Fibroblast of skin of scalp (primary cell): ENCODE measurements at places on chromosomes 13 and 19.

GRCh38 chr13:51147732-51148131, 36.7 kb upstream of the C13orf42 start:
- no peak for DNase-seq

DNA sequence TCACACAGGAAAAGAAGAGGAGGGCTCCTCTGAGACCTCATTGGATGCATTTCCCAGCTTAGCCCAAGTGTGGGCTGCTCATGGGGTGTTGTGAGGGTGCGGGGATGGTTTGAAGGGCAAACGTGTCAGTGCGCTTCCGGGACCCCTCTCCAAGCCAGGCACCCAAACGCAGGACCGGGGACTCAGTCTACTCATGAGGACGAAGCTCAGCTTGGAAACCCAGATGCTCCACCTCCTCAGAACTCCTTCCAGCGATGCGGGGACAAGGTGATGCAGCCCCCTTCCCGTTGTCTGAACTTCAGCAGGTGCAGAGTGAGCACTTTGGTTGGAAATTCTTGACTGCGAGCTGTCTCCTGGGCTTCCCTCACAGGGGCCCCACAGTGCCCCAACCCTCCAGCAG, 33.1 kb upstream of the MTIF3 start:
- DNase-seq, result no peak

DNA sequence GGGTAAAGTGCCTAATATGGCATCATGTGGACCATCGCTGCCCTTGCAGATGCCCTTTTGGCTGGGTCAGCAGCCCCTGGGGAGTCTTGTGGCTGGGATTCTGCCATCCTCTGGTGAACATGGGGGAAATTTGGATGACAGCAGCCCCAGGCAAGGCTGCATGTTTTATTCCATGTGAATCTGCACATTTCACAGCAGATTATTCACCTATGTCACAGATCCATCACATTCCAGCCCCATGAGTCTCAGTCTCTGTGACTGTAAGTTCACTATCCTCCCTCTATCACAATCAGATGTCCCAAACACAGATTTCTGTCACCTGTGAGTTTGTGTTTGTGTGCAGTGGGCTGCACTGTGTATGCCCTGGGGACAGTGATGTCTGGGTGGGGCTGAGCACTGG, 36.8 kb upstream of the PSG9 start:
- DNase-seq, result no peak

DNA sequence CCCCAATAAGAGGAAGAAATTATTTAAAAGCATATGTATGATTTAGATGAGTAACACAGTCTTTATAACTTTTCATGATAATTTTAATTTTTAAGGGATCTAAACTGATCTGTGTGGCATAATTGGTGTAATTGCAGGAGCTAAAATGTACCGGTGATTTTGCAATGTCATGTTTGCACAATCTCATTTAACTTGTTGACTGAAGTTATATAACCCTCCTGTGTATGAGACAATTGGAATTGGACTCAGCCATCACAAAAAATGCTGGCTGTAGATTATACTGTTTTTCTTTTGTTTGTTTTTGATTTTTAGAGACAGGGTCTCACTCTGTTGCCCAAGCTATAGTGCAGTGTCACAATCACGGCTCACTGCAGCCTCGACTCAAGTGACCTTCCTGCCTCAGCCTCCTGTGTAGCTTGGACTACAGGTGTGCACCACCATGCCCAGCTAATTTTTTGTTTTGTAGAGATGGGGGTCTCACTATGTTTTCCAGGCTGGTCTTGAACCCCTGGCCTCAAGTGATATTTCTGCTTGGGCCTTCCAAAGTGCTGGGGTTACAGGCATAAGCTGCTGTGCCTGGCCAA, 26.1 kb downstream of the FGF9 start:
- DNase-seq, result no peak

- no peak for DNase-seq
These were observed 205.5 kb downstream of the USP12 start for GRCh38 chr13:26965952-26966700.

- DNase-seq, result no peak
These were observed 6.7 kb downstream of the PPP1R37 start for GRCh38 chr19:45099467-45100191.

DNA sequence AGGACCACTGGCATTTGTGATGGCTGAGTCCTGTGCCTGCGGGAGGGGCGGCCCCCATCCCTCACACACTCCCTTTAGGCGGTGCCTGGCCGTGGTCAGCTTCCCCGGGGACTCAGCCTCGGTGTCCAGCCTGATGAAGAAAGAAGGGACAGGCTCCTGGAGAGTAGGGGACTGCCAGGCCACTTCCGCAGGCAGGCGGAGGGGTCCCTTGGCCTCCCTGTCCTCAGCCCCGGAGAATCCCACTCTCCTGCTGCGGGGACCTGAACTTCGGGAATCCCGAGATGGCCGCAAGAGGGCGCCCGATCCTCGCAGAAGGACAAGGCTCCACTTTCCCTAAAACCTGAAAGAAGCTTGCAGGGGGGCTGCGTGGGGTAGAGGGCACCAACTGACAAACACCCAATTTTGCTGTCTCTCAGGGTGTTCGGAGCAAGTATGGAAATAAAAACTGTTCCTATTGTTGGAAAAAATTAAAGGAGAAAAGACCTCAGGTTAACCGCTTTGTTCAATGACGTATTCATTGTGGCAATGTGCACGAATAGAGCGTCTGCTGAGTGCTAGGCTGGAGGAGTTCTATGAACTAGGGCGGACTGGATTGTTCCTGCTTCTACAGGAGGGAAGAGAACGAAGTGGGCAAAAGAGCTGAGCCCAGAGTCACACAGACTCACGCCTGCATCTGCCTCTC, 297.3 kb downstream of the ZNF536 start:
- DNase-seq, result peak; percentile 55

DNA sequence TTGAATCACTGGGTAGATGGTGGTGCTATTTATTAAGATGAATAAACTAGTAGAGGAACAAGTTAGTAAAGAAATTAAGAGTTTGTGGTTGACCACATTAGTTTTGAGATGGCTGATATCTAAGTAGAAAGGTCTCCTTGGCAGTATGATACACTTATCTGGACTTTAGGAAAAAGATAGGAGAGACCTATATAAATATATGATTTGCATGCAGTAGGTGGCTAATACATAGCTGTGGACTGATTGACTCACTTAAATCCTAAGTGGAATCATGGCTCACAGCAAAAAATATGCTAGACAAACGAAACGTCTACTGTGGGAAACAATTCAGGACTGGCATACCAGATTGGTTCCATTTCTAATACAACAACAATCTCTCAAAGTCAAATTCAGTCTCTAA, 92.0 kb downstream of the CAB39L start:
- no peak for DNase-seq

- DNase-seq, result no peak
These were observed 153.1 kb downstream of the URI1 start for GRCh38 chr19:30095171-30095570.

DNA sequence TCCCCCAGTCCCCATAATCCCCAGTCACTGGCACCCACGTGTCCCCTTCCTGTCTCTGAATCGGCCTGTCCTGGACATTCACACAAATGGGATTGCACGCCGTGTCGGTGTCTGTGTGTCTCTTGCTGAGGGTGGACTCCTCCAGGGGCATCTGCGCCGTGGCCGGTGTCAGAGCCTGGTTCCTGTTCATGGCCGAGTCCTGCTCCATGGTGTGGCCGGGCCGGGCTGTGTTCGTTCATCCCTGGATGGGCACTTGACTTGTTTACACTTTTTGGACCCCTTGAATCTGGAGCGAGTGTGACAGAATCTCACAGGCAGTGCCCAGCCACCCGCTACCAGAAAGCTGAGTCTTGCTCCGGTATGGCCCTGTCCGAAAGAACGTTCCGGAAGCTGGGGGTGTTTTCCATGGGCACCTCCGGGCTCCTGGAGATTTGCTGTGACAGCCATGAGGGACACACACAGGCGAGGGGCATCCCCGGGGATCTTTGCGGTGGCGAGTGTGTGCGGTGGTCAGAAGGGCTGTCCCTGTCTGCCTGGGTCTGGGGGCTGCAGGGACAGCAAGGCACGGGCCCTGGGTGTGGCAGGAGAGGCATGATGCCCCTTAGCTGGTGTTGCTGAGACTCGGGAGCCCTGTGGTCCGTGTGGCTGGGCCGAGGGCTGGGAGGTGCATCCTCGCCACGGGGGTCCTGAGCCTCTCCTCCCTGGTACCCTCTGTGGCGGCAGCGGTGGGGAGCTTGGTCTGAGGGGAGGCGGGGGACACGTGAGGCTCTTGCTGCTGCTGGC, 6.4 kb upstream of the MEX3D start:
- DNase-seq, result no peak

- peak; percentile 24 for DNase-seq
These were observed 23.8 kb upstream of the KLF12 start for GRCh38 chr13:74158028-74158427.

DNA sequence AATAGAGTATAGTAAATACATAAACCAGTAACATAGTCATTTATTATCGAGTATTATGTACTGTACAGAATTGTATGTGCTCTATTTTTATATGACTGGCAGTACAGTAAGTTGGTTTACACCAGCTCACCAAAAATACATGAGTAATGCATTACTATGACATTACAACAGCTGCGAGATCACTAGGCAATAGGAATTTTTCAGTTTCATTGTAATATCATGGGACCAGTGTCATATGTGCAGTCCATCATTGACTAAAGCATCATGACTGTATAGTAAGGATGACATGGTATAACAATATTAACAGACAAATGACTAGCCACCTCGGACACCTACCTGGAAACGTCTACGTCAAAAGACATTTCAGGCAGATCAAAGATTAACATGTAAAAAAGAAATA, 33.6 kb downstream of the ATP7B start:
- DNase-seq, result no peak

DNA sequence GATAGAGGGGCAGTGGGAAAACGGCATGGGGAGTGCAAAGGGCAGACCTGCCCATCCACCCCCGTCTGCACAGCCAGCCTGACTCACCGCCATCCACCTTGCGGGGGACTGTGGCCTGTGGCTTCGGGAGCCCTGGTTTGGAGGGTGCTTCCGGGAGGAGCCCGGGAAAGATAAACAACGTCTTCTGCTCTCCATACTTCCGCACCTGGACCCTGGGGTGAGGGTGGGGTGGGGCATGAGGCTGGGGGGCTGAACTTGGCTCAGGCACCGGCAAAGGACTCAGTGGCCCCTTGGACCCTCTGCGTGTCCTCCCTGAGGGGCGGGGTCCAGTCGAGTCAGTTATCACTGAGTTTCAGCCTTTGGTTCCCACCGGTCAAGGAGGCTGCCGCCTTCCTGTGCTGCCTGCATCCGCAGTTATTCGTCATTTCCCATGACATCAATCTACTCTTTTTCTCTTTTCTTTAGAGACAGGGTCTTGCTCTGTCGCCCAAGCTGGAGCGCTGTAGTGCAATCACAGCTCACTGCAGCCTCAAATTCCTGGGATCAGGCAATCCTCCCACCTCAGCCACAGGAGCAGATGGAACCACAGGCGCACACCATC, 3.2 kb downstream of the GPR108 start:
- no peak for DNase-seq

GRCh38 chr19:6238643-6239281, 41.0 kb downstream of the MLLT1 start:
- no peak for DNase-seq

- DNase-seq, result no peak
These were observed 469.2 kb downstream of the COG6 start for GRCh38 chr13:40124633-40125015.

GRCh38 chr19:38729653-38730469, 14.4 kb downstream of the CAPN12 start:
- DNase-seq, result peak; percentile 65

GRCh38 chr13:94827566-94827965, 115.2 kb upstream of the SOX21 start:
- DNase-seq, result no peak

DNA sequence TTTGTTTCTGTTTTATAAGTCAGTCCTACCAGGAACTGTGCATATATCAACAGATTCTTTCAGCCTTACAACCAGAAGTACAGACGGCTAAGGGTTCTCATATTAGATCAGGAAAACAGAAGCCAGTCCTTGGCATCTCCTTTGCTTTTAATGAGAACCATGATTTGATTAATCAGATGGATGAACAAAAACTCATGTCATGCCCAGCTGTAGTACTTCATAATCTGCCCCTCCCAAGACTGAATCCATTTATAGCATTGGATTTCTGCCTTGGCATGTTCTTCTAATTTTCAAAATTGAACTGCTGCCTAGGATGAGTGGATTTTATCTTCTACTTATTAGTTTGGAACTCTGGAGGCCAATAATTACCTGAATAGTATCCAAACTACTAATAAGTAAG, 617.2 kb downstream of the SLITRK5 start:
- DNase-seq, result no peak

GRCh38 chr13:114077099-114077932, 55.1 kb downstream of the RASA3 start:
- DNase-seq, result no peak

DNA sequence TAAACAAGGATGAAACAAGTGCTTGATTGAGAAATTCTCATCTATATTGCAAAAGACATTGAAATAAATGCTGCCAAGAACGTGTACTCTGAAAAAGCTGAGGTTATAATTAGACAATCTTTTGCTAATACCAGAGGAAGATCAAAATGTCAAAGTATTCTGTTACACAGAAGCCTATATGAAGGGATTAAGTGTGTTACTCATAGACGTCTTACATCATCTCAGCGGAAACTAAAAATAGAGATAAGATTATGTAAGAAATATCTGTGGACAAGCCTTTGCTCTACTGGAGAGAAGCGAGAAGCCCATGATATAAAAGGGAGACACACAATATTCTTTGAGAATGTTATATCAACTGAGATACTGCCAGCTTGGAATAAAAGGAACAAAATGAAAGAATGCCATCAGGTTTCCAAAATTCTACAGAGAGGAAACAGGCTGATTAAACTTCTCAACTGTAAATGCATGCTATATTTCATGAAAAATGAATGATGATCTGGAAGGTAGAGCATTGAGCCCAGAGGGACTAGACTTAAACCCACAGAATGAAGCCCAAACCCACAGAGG, 699.0 kb downstream of the GPC5 start:
- no peak for DNase-seq

- DNase-seq, result peak; percentile 31
These were observed 1.0 kb downstream of the SCN1B start for GRCh38 chr19:35031072-35031881.

GRCh38 chr13:112796190-112796915, 106.5 kb downstream of the ATP11A start:
- no peak for DNase-seq

GRCh38 chr19:17052439-17052838, 22.8 kb downstream of the HAUS8 start:
- peak; percentile 56 for DNase-seq

DNA sequence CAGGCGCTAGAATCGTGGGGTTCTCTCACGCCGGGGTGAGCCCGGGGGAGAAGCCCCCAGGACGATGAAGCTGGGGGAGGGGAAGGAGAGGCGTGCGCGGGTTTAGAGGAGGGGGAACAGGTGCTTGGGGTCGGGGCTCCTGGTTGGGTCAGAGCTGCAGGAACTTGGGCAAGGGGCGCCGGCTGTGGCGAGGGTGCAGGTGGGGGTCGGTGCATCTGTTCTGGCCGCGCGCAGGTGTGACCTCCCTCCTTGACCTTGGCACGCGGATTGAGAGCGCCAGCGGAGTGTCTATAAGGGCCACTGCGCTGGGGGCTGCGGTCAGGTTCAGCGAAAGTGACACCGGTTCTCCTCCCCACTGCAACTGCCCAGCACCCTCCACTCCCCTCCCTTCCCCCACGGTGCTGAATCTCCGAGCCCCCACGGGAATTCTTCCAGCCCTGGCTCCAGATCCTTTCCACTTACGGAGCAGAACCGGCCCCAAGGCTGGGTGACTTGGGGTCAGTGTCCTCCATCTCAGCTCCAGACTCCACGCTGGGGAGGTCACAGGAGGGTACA, 618 bp downstream of the TMEM38A start:
- DNase-seq, result no peak
